ENCODE measurements at places on chromosomes 13 and 19. TPM values are rescaled to one million over a fixed set of nuclear protein-coding genes. Genes with fewer than 3 reads are reported as not detected.

DDX49 gene
- 51.9 TPM for total RNA-seq

GRCh38 chr13:40966298-40966697, 52.8 kb downstream of the ELF1 start:
- no peak for DNase-seq
- H3K27ac ChIP-seq: no peak overlapping the region
- H3K27me3 ChIP-seq: no peaks in the 10 kb centered on the region
- no peaks in the 10 kb centered on the region for H3K36me3 ChIP-seq
- H3K4me1 ChIP-seq: peaks cover 16% of the 10 kb centered on the region

DNA sequence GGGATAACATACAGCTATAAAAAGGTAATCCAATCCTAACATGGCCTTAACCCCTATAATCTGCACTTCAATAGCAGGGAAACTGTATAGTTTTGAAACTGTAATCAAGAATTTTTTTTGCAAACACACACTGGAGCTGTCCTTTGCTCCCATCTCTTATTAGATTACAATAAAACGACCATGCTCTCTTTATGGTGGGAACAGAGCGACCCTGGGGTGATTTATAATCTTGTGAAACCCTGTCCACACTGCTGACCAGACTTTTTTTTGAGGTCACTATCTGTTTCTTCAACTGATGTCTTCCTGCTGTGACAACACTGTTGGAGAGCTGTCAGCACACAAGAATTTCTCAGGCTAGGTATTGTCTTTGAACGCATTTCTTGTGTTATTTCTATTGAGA, 35.3 kb downstream of the DACH1 start:
- H3K4me1 ChIP-seq: no peaks in the 10 kb centered on the region
- no peak for DNase-seq
- H3K27ac ChIP-seq: no peak overlapping the region
- no peaks in the 10 kb centered on the region for H3K36me3 ChIP-seq

DNA sequence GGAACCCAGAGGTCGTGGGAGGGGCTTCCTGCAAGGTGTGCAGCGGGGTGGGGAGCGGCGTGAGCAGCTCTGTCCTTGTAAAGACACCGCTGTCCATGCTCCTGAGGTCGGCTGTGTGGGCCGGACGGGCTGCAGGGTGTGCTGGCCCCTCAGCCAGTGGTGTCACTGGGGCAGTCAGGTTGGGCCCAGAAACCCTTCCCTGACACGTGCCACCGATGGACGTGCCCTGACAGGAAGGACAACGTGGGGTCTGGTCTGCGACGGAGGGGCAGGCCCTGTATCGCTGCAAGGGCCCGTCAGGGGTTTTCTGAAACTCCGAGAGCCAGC, 4.2 kb upstream of the RPS15 start:
- peaks cover 19% of the 10 kb centered on the region for H3K4me1 ChIP-seq
- no peaks in the 10 kb centered on the region for H3K27me3 ChIP-seq

DNA sequence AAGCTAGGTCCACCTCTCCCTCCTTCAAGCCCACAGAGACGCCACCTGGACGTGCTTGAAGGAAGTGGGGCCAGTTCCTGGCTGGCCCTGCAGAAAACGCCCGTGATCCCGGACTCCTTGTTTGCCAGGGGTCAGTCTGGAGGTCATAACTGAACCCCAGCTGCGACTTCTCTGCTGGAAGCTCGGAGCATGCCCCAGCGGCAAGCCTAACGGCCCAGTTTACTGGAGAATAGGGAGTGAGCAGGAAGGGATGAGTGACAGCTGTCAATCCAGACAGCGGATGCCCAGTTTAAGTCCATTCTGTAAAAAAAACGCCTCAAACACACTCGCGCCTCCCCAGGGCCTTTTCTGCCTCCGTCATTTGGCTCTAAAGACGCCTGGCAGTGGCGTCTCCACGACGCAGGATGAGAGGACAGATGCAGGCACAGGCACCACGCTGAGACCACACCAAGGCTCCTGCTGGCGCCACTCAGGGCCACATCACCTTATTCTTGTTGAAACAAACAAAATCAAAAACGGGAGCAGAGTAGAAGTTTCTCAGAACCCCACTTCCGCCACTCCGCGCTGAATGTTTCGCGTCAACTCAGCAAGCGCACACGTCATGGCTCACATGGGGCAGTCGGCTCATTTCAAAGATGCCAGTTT, 57.6 kb downstream of the RASA3 start:
- no peak overlapping the region for H3K4me3 ChIP-seq
- H3K27me3 ChIP-seq: no peaks in the 10 kb centered on the region
- H3K4me1 ChIP-seq: peaks cover 18% of the 10 kb centered on the region
- H3K27ac ChIP-seq: no peak overlapping the region
- no peaks in the 10 kb centered on the region for H3K36me3 ChIP-seq

All from HCT116 (cell line).